ENCODE measurements at places on chromosomes 6 and 20.
A peak's percentile ranks its signal among the peaks of the same experiment; 100 is the strongest.

DNA sequence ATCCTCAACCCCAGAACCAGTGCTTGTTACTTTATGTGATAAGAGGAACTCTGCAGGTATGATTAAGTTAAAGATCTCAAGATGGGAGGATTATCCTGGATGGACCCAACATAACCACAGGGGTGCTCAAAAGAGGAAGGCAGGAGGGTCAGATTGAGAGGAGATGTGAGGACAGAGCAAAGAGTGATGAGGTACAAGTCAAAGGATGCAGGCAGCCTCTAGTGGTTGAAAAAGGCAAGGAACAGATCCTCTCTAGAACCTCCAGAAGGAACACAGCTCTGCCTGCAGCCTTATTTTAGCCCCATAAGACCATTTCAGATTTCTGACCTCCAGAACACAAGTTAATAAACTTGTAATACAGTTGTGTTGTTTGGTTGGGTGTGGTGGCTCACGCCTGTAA lies 41.2 kb downstream of the PDSS2 start:
- no peak for DNase-seq

GRCh38 chr20:62332989-62333819 lies 30.4 kb downstream of the ADRM1 start:
- no peak for DNase-seq

DNA sequence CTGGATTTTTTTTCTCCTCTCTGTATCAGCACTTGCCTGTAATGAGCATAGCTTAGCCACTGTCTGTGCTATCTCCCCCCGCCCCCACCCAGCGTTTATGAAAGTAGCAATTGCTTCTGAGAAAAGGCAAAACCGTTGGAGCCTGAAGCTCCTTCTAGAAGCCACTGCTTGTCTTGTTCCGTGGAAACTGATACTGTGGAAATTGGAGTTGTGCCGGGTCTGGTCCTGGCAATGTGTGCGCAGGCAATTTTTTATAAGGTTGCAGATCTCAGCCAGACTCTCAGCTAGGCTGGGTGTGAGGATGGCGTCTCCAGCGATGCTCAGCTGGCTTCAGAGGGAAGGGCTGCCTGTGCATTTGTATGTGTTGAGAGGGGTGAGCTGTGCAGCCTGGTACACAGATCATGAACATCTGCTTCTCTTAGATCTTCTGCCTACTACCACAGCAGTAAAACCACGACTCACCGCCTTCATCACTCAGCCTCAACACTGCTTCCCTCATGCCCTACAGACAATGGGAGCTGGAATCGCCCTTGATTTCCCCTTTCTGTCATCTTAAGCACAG lies 72.4 kb upstream of the GTSF1L start:
- no peak for DNase-seq

GRCh38 chr20:57594092-57594951 lies 25.9 kb downstream of the ZBP1 start:
- peak; percentile 60 for DNase-seq
